ENCODE measurements at places on chromosomes 2 and 18.

DNA sequence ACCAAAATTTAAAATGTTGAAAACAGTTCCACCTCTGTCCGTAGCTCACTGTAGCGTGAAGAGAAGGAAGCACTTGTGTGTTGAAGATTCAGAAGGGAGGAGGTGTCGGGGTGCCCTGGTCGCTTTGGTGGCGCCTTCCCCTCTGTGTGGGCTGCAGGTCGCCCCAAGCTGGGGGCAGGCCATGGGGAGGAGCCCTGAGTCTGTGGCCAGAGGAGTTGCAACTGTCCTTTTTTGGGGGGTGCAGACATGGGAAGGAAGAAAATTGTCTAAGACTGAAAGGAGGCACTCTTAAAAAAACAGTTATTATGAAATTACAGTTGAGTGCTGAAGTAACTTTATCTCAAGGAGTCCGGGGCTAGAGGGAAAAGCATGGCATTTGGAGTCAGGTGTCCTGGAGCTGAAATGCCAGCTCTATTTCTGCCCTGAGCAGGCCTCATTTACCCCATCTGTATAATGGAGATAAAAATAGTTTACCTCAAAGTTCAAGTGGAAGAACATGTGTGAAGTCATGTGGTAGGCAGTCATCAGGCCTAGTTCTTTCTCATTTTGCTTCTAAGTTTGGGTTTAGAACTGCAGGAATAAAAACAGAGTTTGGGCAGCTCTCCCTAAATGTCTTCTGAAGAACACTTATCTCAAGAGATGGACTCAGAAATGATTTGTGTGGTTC is 82.1 kb downstream of the RNF144A start:
- DNase-seq, result no peak

- DNase-seq, result no peak
Measured at GRCh38 chr2:183148955-183149354, 24.7 kb downstream of the NUP35 start.

- DNase-seq, result no peak
Measured at GRCh38 chr18:39166776-39167175, 1601.2 kb upstream of the CELF4 start.

DNA sequence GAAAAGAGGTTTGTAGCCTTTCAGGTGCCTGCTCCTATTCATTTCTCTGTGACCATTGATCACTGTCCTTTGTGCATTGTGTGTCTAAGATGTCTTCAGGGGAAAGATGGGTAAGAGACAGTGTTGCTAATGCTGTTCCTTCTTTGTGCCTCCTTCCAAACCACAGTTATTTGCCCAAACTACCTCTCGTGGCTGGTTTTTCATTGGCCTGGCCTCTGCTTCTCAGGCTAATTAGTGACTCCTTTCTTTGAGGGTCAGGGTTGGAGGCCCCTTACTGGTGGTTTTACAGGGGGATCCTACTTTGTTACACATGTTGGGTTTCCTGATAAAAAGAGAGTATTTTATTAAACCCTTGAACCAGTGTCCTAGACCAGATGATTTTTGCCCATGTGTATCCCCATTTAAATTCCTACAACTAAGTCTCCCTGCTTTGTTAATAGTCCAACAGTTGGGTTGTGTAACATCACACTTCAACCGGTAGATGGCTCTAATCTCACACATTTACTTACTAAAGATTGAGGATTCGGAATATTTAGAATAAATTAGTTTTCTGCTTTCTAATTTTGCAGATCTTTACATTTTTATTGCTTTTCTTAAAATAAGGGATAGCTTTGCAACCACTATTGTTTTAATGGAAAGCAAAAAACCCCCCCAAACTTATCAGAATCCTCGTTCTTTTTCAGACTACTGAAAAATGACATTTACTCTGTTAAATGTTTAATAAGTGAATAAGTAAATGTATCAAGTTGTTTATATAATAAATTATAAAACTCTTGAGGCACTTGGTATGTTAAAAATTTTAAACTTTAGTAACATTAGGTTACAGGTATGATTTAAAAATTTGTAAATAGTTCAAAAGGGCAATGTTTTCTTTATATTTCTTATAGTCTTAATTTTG is 2.4 kb downstream of the MARS2 start:
- peak; percentile 28 for DNase-seq

DNA sequence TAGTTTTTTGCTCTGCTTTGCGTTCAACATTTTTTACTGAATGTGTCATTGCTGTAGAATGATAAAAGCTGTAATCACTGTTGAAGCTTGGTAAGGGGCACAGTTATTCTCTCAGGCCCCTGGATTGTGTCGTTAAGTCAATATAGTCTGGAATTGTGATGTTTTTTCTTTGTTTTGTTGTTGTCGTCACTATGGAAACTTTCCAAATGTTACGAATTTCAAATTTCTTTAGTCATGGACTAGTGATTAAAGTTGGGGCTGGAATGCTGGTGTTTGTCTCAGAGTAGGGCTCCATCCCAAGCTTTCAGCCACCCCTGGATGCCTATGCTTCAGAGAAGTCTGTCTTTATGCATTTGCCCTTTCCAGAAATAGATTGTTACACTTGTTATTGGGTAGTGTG is 287.2 kb downstream of the CDH19 start:
- DNase-seq, result no peak

GRCh38 chr2:75922191-75922590 is 211.5 kb upstream of the GCFC2 start:
- DNase-seq, result no peak

GRCh38 chr2:207038299-207038698 is 99.0 kb downstream of the CPO start:
- no peak for DNase-seq

DNA sequence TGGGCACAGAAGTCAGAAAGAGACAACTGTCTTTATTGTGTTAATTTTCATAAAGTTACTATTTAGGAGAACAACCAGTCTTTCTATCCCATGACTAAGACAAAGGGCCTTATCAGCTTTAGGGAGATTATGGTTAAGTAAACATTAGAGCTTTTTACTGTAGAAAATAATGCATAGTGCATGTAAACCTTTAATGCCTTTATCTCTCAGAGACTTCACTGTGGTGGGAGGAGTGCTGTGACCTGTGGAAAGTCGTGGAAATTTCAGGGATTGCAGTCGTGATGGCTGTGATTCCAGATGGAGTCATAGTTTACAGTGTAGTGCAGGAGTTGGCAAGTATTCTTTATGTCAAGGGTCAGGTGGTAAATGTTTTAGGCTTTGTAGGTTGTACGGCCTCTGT is 15.8 kb downstream of the ZNF236 start:
- DNase-seq, result no peak

GRCh38 chr2:37851428-37851827 is 73.7 kb upstream of the RMDN2 start:
- DNase-seq, result no peak

- DNase-seq, result no peak
Measured at GRCh38 chr2:98835831-98836385, 100.1 kb downstream of the CRACDL start.

DNA sequence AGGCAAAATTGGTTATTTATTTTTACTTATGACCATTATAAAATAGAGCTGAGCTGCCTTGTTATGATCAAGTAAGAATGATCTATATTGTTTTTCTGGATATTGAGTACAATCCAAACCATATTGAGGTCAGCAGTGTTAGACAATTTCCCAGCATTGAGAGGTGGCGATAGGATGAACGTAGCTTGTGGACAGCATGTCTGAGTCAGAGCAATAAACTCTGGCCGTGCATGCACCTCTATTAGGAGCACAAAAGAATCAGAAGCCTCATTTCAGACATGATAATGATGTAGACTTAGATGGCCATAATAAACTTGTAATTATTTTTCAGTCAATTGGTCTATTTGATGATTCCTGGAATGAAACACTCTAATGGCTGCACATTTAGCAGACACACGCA is 491.6 kb downstream of the RIT2 start:
- DNase-seq, result no peak

DNA sequence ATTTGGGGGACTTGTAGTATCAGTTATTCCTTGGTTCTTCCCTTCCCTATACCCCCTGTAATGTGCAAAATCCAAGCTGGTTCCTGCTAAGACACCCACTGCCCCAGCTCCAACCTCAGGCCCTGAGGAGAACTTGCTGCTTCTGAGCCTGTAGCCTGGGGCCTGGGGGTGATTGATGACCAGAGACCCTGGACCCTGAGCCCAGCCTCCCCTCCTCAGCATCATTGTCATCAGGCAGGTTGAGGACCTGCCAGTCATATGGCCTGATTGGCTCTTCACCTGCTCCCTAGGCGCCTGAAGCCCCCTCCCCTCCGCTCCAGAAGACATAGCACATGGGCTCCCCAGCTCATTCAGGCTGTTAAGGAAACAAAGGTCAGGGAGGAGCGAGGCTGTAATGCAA is 73.8 kb upstream of the YWHAQ start:
- DNase-seq, result no peak

GRCh38 chr2:219331560-219332213 is 857 bp downstream of the RESP18 start:
- DNase-seq, result no peak
